Left ventricle myocardium inferior (tissue), 1 donor: ENCODE measurements at places on chromosomes 11 and 22. TPM values are rescaled to one million over a fixed set of nuclear protein-coding genes. Genes with fewer than 3 reads are reported as not detected.

TLCD5 gene
- 9.7 TPM for total RNA-seq

SMIM35 gene
- not detected for total RNA-seq

CXCR5 gene
- not detected for total RNA-seq

UBQLN3 gene
- total RNA-seq, result 0.14 TPM

OR6T1 gene
- total RNA-seq, result not detected

FOSL1 gene
- 0.47 TPM for total RNA-seq

OR5D13 gene
- total RNA-seq, result not detected

BAIAP2L2 gene
- 0.16 TPM for total RNA-seq

OR4D5 gene
- not detected for total RNA-seq

TMEM191C gene
- 1.5 TPM for total RNA-seq

ART1 gene
- total RNA-seq, result 0.58 TPM

UPK2 gene
- not detected for total RNA-seq

OR51I1 gene
- not detected for total RNA-seq

MMP8 gene
- total RNA-seq, result not detected

ACCSL gene
- total RNA-seq, result not detected

RCN1 gene
- 24.6 TPM for total RNA-seq

GRIK4 gene
- 0.16 TPM for total RNA-seq

HEPHL1 gene
- not detected for total RNA-seq

HEPN1 gene
- not detected for total RNA-seq

OR56A1 gene
- total RNA-seq, result not detected

MRGPRX4 gene
- total RNA-seq, result not detected

ART5 gene
- 1.4 TPM for total RNA-seq

TBX1 gene
- 8.0 TPM for total RNA-seq

IL17REL gene
- total RNA-seq, result not detected

NTM gene
- total RNA-seq, result 1.0 TPM

APOL5 gene
- not detected for total RNA-seq

OSBP2 gene
- total RNA-seq, result 22.2 TPM

INSC gene
- 0.25 TPM for total RNA-seq

NXPE1 gene
- not detected for total RNA-seq

UBQLNL gene
- not detected for total RNA-seq

BCO2 gene
- 169 TPM for total RNA-seq

KRTAP5-8 gene
- not detected for total RNA-seq

OR8D2 gene
- total RNA-seq, result not detected

PITPNB gene
- total RNA-seq, result 60.0 TPM

DDX6 gene
- total RNA-seq, result 134 TPM

OR52L1 gene
- not detected for total RNA-seq

TSSK2 gene
- total RNA-seq, result not detected

CRYBB2 gene
- total RNA-seq, result not detected

DRD4 gene
- 0.22 TPM for total RNA-seq

RAPSN gene
- 2.2 TPM for total RNA-seq

PARVA gene
- 75.4 TPM for total RNA-seq

DCHS1 gene
- 9.5 TPM for total RNA-seq

MRGPRX1 gene
- total RNA-seq, result not detected

RAB36 gene
- total RNA-seq, result 0.47 TPM

TNNI2 gene
- not detected for total RNA-seq

CEP126 gene
- 1.5 TPM for total RNA-seq

GGTLC3 gene
- total RNA-seq, result not detected

SYT9 gene
- total RNA-seq, result 0.08 TPM

POU2AF3 gene
- total RNA-seq, result 0.38 TPM

SERPING1 gene
- 94.6 TPM for total RNA-seq

OR51B5 gene
- total RNA-seq, result not detected

ELMOD1 gene
- 2.3 TPM for total RNA-seq

CHID1 gene
- total RNA-seq, result 54.2 TPM

OR5B17 gene
- total RNA-seq, result not detected

GSTT2 gene
- total RNA-seq, result 0.66 TPM

MUC5AC gene
- total RNA-seq, result not detected

SLC16A8 gene
- total RNA-seq, result not detected

HPX gene
- total RNA-seq, result 0.44 TPM

NDUFV1 gene
- total RNA-seq, result 640 TPM

DEUP1 gene
- not detected for total RNA-seq
